ENCODE measurements at places on chromosomes 5 and 9.

GRCh38 chr9:90009447-90009846 lies 404.6 kb downstream of the GADD45G start:
- DNase-seq: no peak

GRCh38 chr5:146051678-146052077 lies 53.7 kb downstream of the PLAC8L1 start:
- no peak for DNase-seq

DNA sequence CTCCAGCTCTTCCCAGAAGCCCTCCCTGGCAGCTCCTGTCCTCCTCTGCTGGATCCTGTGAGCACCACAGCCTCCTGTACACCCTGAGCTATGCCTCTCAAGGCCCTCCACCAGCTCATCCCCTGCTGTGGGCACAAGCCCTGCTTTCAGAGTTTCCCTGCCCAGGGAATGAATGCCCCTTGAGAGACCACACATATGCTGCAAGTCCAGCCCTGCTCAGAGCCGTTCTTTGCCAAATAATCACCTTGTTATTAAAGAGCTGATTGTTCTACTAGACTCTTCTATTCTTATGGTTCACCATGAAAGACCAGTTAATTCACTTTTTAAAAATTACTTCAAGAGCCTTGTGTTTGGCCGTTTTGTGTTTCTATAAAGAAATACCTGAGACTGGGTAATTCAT lies 121.5 kb downstream of the MVB12B start:
- no peak for DNase-seq

GRCh38 chr5:90227683-90228082 lies 181.9 kb downstream of the CETN3 start:
- DNase-seq: peak; percentile 20

GRCh38 chr5:59757442-59757841 lies 136.1 kb downstream of the PDE4D start:
- DNase-seq: no peak
